ENCODE measurements at places on chromosomes 7 and 10.

DNA sequence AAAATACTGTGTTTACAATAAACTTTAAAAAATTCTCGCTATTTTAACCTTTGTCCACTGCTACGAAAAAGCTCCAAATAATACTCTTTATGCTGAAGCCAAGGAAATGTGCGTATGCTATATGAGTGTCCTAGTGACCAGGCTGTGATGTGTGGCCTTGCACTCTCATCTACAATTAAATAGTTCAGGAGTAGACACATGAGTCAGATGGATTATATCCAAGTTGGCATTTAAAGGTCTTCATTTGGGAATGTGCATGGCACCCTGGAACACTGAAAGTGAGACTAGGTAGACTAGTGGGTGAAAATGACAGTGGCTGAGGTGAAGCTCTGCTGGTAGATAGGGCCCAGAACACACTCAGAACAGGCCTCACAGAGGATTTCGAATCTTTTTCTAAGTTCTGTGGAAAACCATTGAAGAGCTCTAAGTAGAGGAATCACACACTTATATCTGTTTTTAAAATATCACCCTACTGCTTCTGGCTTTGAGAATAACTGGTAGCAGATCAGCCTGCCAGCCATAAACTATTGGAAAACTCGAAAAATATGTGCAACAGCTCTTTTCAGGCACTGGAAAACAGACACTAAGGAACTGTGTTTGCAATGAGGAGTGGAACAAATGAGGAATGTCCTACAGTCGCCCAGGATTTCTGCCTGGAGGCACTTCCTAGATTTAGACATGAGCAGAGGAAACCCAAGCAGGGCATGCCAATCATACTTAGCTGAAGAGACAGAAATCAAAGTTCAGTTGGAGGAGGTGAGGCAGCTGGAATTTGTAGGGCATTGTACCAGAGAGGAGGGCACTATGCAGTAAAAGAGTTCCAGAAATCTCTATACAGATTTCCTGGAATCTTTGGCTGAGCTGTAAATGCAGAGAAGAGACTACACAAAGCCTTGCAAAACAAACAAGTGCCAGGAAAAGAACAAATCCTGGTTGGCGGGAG lies 603.8 kb upstream of the LRRTM3 start:
- DNase-seq: no peak

- no peak for DNase-seq
Measured at GRCh38 chr7:155665957-155666287, 21.5 kb downstream of the RBM33 start.

GRCh38 chr7:109956916-109957315 lies 1134.0 kb upstream of the LRRN3 start:
- no peak for DNase-seq

GRCh38 chr10:132637477-132638129 lies 100.0 kb downstream of the INPP5A start:
- DNase-seq: peak; percentile 44

DNA sequence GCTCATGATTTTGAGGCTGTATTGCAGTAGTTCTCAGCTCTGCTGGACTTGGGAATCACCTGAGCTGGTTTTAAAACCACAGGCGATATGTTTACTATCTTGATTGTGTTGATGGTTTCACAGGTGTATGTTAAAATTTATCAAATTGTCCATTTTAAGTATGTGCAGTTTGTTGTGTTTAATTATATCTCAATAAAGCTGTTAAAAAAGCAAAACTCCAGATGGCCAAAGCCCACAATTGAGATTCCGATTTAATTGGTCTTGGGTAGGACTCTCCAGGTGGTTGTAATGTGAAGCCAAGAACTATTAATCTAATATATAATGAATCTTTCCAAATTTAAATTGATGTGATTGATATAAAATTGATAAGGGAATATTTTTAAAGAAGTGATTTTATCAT lies 48.6 kb downstream of the NRCAM start:
- no peak for DNase-seq

GRCh38 chr7:34031156-34031555 lies 125.8 kb downstream of the BMPER start:
- no peak for DNase-seq

- no peak for DNase-seq
Measured at GRCh38 chr7:27245124-27245797, 2.7 kb downstream of the EVX1 start.

DNA sequence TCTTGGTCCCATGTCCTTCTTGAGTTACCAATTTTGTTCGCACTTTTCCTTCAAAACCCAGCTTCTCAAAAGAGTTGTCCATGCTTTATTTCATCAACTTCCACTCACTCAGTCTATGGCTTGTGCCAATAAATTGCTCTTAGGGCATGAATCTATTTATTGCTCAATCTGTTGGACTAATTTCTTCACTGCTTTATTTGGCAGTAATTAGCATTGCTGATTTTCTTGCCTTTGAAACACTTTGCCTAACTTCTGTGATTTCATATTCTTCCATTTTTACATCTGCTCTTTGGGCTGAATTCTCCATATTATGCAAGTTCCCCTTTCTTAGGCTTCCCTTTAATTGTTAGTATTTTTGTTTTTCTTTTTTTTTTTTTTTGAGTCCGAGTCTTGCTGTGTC lies 16.8 kb downstream of the DLD start:
- no peak for DNase-seq

All from activated CD4-positive, alpha-beta T cell treated with anti-CD3 and anti-CD28 coated beads, Interleukin-2, Interleukin-6, amounts not matched to agents 100 ng/mL and 50 ng/mL, durations not matched to agents 16 hours and 8 hours (primary cell).